ENCODE measurements at places on chromosomes 16 and 17.

- DNase-seq: no peak
Measured at GRCh38 chr17:80109713-80110446, 8.5 kb downstream of the GAA start.

- no peak for DNase-seq
Measured at GRCh38 chr17:15947271-15947670, 2.3 kb downstream of the ADORA2B start.

- DNase-seq: no peak
Measured at GRCh38 chr17:65442250-65442649, 119.2 kb downstream of the AXIN2 start.

- DNase-seq: no peak
Measured at GRCh38 chr16:23595246-23595950, 718 bp downstream of the NDUFAB1 start.

DNA sequence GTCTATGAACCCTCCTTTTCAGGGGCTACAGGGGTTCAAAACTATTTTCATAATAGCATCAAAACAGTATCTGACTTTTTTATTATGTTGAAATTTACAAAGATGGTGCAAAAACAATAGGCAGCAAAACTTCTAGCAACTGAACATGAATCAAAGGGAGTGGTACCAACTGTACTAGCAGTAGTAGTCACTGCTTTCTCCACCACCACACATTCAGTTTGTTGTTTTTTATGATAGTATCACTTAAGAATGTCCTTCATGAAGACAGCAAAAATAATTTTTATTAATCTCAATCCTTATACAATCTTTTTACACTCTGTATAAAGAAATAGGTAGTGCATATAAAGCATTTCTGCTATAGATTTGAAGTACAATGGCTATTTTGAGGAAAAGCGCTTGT is 47.6 kb downstream of the MED13 start:
- no peak for DNase-seq

- DNase-seq: no peak
Measured at GRCh38 chr17:7618608-7619007, 3.9 kb upstream of the FXR2 start.

- peak; percentile 80 for DNase-seq
Measured at GRCh38 chr17:7307686-7308624, 527 bp downstream of the EIF5A start.

DNA sequence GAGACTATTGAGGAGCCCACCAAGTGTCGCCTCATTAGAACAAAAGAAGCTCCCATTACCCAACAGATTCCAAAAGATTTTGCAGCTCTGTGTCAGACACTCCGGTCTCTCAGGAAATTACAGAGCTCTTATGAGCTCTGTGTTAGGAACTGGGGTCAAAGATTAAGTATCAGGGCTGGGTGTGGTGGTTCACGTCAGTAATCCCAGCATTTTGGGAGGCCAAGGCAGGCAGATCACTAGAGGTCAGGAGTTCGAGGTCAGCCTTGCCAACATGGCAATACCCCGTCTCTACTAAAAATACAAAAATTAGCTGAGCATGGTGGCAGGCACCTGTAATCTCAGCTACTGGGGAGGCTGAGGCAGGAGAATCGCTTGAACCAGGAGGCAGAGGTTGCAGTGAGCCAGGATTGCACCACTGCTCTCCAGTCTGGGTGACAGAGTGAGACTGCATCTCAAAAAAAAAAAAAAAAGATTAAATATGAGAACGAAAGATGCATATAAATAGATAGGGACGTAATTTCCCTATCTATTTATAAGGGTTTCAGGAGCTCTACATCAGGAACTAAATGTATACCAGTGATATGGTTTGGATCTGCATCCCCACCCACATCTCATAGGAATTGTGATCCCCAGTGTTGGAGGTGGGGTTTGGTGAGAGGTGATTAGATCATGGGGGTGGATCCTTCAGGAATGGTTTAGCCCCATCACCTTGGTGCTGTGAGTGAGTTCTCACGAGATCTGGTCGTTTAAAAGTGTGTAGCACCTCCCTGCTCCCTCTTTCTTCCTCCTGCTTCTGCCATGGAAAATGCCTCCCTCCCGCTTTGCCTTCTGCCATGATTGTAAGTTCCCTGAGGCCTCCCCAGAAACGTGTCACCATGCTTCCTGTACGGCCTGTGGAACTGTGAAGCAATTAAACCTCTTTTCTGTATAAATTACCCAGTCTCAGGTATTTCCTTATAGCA is 111.4 kb downstream of the PRKCA start:
- DNase-seq: no peak

DNA sequence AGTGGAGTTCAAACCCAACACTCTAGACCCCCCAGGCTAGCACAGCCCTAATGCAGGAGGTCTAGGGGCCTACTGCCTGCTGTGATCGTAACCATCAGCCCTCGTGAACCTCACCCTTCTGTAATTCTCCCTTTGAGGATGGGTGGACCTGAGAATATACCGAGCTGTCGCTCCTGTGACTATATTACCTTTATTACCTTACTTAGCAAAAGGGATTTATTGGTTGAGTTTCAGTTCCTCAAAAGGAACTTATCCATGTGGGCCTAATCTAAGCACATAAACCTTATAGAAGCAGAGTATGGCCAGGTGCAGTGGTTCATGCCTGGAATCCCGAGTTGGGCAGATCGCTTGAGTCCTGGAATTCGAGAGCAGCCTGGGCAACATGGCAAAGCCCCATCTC is 19.2 kb upstream of the EMP2 start:
- DNase-seq: no peak

GRCh38 chr16:12801511-12802042 is 2.1 kb downstream of the CPPED1 start:
- DNase-seq: peak; percentile 69

DNA sequence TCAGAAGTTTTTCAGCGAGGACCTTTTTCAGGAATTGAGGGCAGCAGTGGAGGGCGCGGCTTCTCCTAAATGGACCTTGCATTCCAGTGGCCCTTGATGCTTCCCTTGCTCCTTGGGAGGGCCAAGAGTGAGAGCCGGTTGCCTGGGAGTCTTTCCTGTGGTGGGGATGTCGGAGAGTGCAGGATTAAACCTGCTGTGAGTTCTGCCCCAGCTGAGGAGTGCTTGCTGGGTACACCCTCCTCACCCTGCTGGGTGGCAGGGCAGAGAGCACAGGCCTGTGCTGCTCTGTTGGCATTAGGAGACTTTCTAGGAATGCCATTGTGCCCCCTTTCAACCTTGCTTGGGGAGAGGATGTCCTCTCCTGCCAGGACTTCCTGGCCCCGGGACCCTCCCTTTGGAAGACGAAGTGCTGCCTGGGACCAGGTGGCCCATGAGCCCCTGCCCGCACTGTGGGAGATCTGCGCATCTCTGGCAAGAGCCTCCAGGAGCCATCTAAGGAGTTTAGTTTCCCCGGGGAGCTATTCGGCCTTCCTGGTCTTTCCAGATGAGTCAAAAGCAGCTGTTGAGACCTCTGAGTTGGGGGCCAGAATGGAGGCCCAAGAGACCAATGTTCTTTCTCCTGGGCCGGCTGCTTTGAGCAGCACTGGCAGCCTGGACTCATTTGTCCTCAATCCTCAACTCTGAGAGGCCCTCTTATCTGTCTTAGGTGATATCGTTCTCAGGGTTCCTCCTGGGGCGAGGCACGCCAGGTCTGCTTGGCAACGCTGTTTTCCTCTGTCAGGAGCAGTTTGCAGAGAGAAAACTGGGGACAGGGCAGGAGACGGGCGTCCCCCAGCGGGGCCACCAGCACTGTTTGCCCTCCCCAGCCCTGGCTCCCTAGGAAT is 5.6 kb downstream of the LLGL2 start:
- DNase-seq: no peak

DNA sequence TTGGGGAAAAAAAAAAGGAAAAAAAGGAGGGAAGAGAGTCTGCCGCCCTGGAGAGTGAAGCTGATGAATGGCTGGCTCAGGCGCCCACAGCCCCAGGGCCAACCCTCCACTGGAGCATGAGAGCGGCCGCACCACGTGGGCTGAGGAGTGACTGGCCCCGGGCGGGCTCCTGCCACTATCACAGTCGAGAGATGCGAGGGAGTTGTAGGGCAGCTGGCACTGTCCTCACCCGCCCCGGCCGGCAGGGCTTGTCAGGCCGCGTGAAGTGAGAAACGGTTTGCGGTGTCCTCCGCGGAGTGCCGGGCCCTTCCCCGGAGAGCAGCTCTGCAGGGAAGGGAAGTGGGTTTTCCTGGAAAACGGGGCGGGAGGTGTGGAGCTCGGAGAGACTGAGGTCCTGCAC is 45.9 kb downstream of the JPH3 start:
- DNase-seq: no peak

DNA sequence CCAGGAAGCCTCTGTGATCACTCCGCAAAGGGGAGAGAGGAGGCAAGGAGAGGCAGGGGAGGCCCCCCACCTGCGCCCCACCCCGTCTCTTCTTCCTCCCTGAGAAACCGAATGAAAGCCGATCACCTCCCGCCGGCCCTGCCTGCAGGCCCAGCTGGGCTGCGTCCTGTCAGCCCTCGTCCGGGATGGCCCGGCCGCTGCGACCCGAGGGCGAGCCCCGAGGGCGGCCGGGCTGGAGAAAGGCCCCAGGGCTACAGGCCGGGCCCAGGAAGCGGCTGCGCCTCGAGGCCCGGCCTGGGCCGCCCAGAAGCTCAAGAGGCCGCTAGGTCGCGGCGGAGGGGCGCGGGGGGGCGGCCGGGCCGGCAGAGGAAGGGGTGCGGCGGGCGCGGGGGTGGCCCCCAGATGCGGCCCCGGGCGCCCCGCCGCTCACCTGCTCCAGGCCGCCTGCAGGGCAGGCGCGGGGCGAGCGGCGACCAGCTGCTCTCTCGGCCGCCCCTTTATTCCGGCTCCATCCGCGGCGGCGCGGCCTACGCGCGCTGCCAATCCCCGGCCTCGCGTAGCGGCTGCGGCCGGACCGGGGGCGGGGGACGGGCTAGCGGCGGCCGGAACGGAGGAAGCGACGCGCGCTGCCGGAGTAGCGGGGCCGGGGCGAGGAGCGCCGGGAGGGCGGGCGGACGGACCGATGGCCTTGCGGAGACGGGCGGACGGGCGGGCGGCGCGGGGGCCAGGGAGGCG is at the start of gene ZNF319:
Gene ZNF319 (minus strand): TSS at position 702 of the 735 bp plus-strand sequence. CDS start 2,407 bp downstream, outside the sequence.
- DNase-seq: peak; percentile 28

- DNase-seq: no peak
Measured at GRCh38 chr16:74455619-74456289, 34.5 kb upstream of the CLEC18B start.

- DNase-seq: no peak
Measured at GRCh38 chr17:57655553-57655952, 89.5 kb downstream of the CCDC182 start.

- peak; percentile 72 for DNase-seq
Measured at GRCh38 chr17:79023886-79024771, at the start of gene C1QTNF1. Gene C1QTNF1 (plus strand): TSS chr17:79024169. CDS start chr17:79043969, 19,800 bp downstream.

GRCh38 chr17:2856727-2857126 is 60.5 kb downstream of the RAP1GAP2 start:
- no peak for DNase-seq

GRCh38 chr16:89246903-89247733 is 29.6 kb downstream of the ZNF778 start:
- DNase-seq: peak; percentile 98

DNA sequence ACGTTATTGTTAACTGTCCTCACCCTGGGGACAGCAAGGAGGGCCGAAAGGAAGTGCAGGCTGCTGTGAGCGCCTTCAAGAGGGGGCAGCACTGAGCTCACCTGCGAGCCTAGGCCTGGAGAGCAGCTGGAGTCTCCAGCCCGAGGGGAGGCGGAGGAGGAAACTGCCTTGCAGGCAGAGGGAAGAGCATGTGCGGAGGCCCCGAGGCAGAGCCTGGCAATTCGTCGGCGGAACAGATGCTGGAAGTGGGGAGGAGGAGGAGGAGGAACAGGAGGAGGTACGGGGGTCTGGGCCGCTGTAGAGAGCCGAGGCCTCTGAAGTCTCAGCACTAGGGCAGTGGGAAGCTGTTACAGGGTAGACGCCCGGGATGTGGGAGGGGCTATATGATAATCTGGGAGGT is 49.6 kb upstream of the PLCG2 start:
- no peak for DNase-seq

GRCh38 chr16:11064202-11064540 is 119.8 kb downstream of the CLEC16A start:
- no peak for DNase-seq

GRCh38 chr17:82116246-82116645 is 18.2 kb upstream of the FASN start:
- DNase-seq: no peak

DNA sequence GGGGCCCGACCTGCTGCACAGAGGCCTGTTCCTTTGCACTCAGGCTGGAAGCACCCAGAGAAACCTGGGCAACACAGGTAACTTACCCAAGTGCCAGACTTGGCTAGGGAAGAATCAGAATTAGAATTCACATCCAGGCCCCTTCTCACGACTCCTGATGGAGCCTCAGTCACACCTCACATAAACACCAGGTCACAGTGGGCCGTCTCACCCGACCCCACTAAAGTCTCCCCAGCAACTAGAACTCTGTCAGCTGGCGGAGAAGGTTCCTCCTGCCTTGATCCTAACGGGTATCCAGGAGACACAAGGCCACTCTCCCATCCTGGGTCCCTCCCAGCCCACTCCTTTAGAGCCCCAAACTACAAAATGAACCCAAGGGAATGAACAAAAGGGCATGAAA is 6.4 kb downstream of the TK2 start:
- no peak for DNase-seq

DNA sequence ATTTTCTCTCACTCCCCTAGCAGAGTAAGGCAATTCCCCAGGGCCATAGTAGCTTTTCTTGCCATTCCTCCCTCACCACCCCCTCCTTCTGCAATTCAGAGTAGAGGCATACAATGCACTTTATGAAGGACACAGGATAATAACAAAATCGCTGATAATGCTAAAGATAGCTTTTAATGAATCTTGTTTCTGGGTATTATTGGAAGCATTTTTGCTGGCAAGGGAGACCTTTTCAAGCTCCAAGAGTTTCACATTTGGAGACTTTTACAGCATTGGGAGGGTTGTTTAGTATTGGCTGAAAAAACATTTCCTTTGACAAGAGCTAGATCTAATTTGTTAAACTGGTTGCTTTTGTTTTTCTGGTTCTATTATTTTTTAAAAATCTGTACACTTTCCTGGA is 573.0 kb upstream of the C16orf82 start:
- no peak for DNase-seq

DNA sequence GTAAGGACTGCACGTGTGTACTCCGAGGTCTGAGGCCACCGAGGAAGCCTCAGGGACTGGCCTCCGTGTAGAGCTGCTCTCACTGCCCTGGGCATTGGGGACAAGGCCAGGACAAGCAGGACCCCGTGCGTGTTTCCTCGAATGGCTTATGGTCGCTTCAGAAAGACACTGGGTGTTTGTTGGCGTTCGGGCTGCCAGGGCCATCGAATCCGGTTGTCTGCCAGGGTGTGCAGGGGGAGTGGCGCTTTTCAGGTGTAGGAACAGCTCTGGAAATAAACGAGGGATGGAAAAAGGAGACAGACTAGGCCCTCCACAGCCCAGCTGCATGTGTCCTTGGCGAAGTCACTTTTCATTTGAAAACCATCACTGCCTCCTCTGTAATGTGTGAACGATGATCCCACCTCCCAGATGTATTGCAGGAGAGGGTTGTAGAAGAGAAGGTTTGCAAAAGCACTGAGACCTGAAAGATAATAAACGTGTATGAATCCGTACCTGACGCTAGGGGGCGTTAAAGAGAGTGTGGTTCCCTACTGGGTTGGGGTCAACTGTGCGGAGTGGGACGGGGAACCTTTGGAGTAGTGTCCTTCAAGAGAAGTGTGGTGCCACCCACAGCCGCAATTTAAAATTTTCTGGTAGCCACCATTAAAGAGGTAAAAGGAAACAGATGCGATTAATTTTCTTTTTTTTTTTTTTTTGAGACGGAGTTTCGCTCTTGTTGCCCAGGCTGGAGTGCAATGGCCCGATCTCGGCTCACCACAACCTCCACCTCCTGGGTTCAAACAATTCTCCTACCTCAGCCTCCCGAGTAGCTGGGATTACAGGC is 2.1 kb upstream of the ZSCAN10 start:
- no peak for DNase-seq

- no peak for DNase-seq
Measured at GRCh38 chr16:3262517-3262916, 6.1 kb upstream of the MEFV start.

- no peak for DNase-seq
Measured at GRCh38 chr16:76571755-76572154, 294.6 kb downstream of the CNTNAP4 start.

Data from ovary (tissue), 10 donors.